PC-9 (cell line): ENCODE measurements at places on chromosomes 6 and 20. TPM values are rescaled to one million over a fixed set of nuclear protein-coding genes. Genes with fewer than 3 reads are reported as not detected.

The NHLRC1 gene
- total RNA-seq = 0.90 and 1.0 TPM in 2 replicates

The FAM50B gene
- total RNA-seq = 14.3 and 16.3 TPM in 2 replicates

The MTFR2 gene
- total RNA-seq = 10.5 and 12.6 TPM in 2 replicates

The EDEM2 gene
- total RNA-seq = 28.6 and 34.9 TPM in 2 replicates

The ANKRD6 gene
- 1.8 and 2.7 TPM in 2 replicates for total RNA-seq

The SFT2D1 gene
- 31.5 and 39.9 TPM in 2 replicates for total RNA-seq

The FAM83D gene
- total RNA-seq = 44.6 and 57.3 TPM in 2 replicates

The RPS10 gene
- total RNA-seq = 1,786 and 2,008 TPM in 2 replicates

The ENPP4 gene
- total RNA-seq = 6.2 and 7.1 TPM in 2 replicates

The SUN5 gene
- total RNA-seq = not detected in 2 replicates

The APOBEC2 gene
- not detected in 2 replicates for total RNA-seq

The PTCRA gene
- not detected in 2 replicates for total RNA-seq

The PFDN4 gene
- 44.1 and 49.5 TPM in 2 replicates for total RNA-seq

The NKAIN2 gene
- total RNA-seq = 0.25 TPM in 1 of 2 replicates, not detected in the other

The SLPI gene
- total RNA-seq = 55.1 and 111 TPM in 2 replicates

The TMEM244 gene
- not detected in 2 replicates for total RNA-seq

The LPA gene
- total RNA-seq = not detected in 2 replicates

The HLA-DQB2 gene
- total RNA-seq = not detected in 2 replicates

The TREML1 gene
- not detected in 2 replicates for total RNA-seq

The MEP1A gene
- total RNA-seq = not detected in 2 replicates

The SLC35D3 gene
- total RNA-seq = not detected in 2 replicates

The HCRTR2 gene
- total RNA-seq = not detected in 2 replicates

The RSPH4A gene
- total RNA-seq = 0.13 and 0.24 TPM in 2 replicates

The CST5 gene
- total RNA-seq = 0.93 and 2.2 TPM in 2 replicates

The L3MBTL1 gene
- total RNA-seq = 34.9 and 42.7 TPM in 2 replicates

The PPP1R3G gene
- 1.1 and 1.4 TPM in 2 replicates for total RNA-seq

The CRYBG1 gene
- total RNA-seq = 42.7 and 49.3 TPM in 2 replicates

The PHACTR1 gene
- total RNA-seq = not detected in 2 replicates

The PLCB4 gene
- 14.9 and 18.6 TPM in 2 replicates for total RNA-seq

The KCNQ5 gene
- total RNA-seq = 0.20 and 1.2 TPM in 2 replicates

The MOG gene
- not detected in 2 replicates for total RNA-seq

The COQ3 gene
- 10.9 and 14.4 TPM in 2 replicates for total RNA-seq

The NNAT gene
- total RNA-seq = not detected in 2 replicates

The CST4 gene
- 0.78 TPM in 1 of 2 replicates, not detected in the other for total RNA-seq

The HLA-DQB1 gene
- total RNA-seq = 3.8 and 5.9 TPM in 2 replicates

The VSX1 gene
- total RNA-seq = 0.65 and 1.5 TPM in 2 replicates

The TP53TG5 gene
- total RNA-seq = 0.23 TPM in 1 of 2 replicates, not detected in the other

The CGA gene
- total RNA-seq = not detected in 2 replicates

The IL17A gene
- not detected in 2 replicates for total RNA-seq

The SYCP2 gene
- 1.8 and 3.0 TPM in 2 replicates for total RNA-seq

The PLA2G7 gene
- total RNA-seq = 0.68 and 0.98 TPM in 2 replicates

The LY6G6F gene
- not detected in 2 replicates for total RNA-seq

The EFCAB8 gene
- 1.1 TPM in 1 of 2 replicates, not detected in the other for total RNA-seq

The SPATS1 gene
- not detected in 2 replicates for total RNA-seq

The DEFB128 gene
- total RNA-seq = not detected in 2 replicates

The TMEM170B gene
- total RNA-seq = 3.5 and 3.9 TPM in 2 replicates

The ROMO1 gene
- 175 and 271 TPM in 2 replicates for total RNA-seq

The CUL9 gene
- 52.8 and 71.6 TPM in 2 replicates for total RNA-seq

The PTGIS gene
- 26.9 and 30.3 TPM in 2 replicates for total RNA-seq

The ZNF322 gene
- total RNA-seq = 23.0 and 28.2 TPM in 2 replicates

The MUCL3 gene
- total RNA-seq = not detected in 2 replicates

The BTNL2 gene
- not detected in 2 replicates for total RNA-seq
